Stomach (tissue), 19 donors: ENCODE measurements at places on chromosomes 16 and 17. TPM values are rescaled to one million over a fixed set of nuclear protein-coding genes. Genes with fewer than 3 reads are reported as not detected.

Gene PLCG2
- 52.7 TPM for total RNA-seq

Gene ITGAD
- total RNA-seq, result not detected

Gene MYO15B
- 138 TPM for total RNA-seq

Gene HIC1
- total RNA-seq, result 7.6 TPM

GRCh38 chr17:2024572-2025219, 438 bp downstream of the RTN4RL1 start:
- H3K4me3 ChIP-seq, result peak overlapping the region; percentile 56
- H3K27ac ChIP-seq, result no peak overlapping the region
- peaks cover 84% of the 10 kb centered on the region for H3K27me3 ChIP-seq
- H3K36me3 ChIP-seq, result no peaks in the 10 kb centered on the region
- H3K4me1 ChIP-seq, result peaks cover 43% of the 10 kb centered on the region

GRCh38 chr17:72916991-72917390, 175.5 kb downstream of the SLC39A11 start:
- no peaks in the 10 kb centered on the region for H3K4me1 ChIP-seq
- no peaks in the 10 kb centered on the region for H3K27me3 ChIP-seq
- no peak for DNase-seq
- no peak overlapping the region for H3K4me3 ChIP-seq

DNA sequence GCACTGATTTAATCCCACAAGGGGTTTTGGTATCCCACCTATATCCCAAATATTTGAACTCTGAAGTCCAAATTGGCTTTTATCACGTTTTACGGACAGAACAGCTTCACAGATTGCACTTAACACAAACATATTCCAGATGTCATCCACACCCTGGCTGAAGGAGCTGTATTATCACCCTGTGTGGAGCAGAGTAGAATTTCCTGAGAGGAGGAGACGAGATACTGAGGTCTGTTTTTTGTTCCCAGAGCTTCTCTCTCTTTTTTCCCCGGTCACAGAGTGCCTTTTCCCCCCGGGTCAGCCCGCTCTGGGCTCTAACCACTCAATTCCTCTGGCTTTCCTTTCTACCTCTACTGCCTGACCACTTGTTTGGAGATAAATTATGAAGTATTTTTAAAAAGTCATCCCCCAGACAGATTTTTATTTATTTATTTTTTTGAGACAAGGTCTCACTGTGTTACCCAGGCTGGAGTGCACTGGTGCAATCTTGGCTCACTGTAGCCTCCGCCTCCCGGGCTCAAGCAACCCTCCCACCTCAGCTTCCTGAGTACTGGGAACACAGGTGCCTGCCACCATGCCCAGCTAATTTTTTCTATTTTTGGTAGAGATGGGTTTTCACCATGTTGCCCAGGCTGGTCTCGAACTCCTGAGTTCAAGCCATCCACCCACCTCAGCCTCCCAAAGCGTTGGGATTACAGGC, 30.7 kb downstream of the DNAH2 start:
- no peaks in the 10 kb centered on the region for H3K36me3 ChIP-seq
- no peaks in the 10 kb centered on the region for H3K27me3 ChIP-seq
- no peak overlapping the region for H3K27ac ChIP-seq
- peaks cover 24% of the 10 kb centered on the region for H3K4me1 ChIP-seq
- H3K4me3 ChIP-seq, result no peak overlapping the region
- DNase-seq, result no peak

DNA sequence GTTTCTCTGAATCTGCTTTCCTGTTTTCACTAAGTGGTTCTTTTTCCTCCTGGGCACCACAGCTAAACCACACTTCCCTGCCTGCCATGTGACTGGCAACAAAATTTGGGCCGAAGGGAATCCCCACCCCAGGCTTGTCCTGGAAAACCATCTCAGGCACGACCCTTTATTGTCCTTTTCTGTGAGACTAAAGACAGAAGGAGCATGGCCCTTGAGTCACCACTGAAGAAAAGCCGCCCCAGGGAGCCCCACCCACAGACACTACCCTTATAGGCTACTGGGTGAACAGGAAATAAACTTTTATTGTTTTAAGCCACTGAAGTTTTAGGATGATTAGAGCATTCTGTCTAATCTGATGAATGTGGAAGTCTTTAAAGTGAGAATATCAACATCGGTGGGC, 88.6 kb upstream of the BRD7 start:
- no peaks in the 10 kb centered on the region for H3K4me1 ChIP-seq
- no peak for DNase-seq
- H3K4me3 ChIP-seq, result no peak overlapping the region
- peaks cover 25% of the 10 kb centered on the region for H3K27me3 ChIP-seq

DNA sequence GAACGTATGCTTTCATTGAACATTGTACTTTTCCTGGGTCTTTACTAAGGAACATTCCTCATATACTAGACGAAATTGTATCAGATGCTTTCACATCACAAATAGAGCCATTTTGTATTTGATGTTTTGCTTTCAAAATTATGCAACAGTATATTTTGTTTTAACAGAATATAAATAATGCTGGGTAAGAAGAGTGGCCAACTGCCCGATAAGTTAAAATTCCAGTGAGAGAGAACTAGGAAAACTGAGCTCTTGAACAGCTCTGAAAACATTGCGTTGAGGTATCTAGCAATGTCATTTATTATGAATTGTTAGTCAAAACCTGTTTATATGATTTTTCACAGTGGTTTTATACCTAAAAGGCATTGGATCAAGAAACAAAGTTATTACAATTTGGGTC, 50.8 kb downstream of the USP10 start:
- no peak for DNase-seq
- no peaks in the 10 kb centered on the region for H3K27me3 ChIP-seq
- H3K36me3 ChIP-seq, result peaks cover 1% of the 10 kb centered on the region
- H3K4me3 ChIP-seq, result no peak overlapping the region

- DNase-seq, result peak; percentile 51
- no peaks in the 10 kb centered on the region for H3K27me3 ChIP-seq
- no peak overlapping the region for H3K4me3 ChIP-seq
- H3K27ac ChIP-seq, result no peak overlapping the region
- no peaks in the 10 kb centered on the region for H3K4me1 ChIP-seq
- no peaks in the 10 kb centered on the region for H3K36me3 ChIP-seq
Observed at GRCh38 chr17:71224824-71225575, 895.8 kb upstream of the SOX9 start.

GRCh38 chr17:39995438-39995837, 14.8 kb downstream of the PSMD3 start:
- DNase-seq, result peak; percentile 50
- no peak overlapping the region for H3K27ac ChIP-seq
- H3K4me3 ChIP-seq, result no peak overlapping the region

DNA sequence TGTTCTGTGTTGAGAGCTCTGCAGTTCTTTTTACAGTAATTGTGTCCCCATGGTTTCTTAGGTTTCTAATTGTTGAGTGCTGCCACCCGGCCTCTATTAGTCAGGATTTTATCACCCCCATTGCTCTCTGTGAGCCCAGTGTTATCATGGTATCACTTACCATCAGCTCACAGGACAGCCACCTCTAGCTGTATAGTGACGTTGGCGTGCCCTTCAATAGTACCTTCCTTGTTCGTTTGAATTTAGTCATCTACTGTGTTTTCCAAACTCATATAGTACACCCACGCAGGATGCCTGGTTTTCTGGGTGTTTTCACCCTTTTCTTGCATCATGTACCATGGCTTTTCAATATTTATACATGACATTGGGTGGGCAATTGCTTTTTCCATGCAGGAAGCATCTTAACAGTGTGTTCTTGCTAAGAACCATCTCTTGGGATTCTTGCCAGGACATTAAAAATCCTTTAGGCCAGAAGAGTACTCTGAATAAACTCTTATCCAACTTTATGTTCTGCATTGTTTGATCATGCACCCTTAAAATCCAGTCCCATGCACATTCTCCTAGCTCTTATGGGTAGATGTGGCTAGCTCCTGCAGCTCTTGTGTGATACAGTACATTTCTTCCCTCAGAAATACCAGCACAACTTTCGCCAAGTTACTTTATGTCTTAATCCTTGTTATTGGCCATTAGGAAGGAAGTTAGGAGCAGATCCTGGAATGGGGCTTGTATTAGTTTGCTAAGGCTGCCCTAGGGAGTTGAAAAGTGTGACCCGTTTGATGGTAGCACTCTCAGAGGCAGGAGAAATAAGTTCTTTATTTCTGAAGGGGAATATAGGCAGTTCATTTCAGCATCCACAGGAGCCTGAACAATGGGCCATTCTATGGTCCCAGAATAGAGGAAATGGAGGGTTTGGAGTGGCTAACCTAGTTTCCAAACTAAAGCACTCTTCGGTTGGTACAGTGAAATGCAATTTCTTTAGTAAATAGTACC, 11.3 kb upstream of the ABCA10 start:
- peaks cover 25% of the 10 kb centered on the region for H3K36me3 ChIP-seq
- no peaks in the 10 kb centered on the region for H3K27me3 ChIP-seq
- H3K27ac ChIP-seq, result no peak overlapping the region
